Immature natural killer cell (primary cell): ENCODE measurements at places on chromosomes 3 and 15. TPM values are rescaled to one million over a fixed set of nuclear protein-coding genes. Genes with fewer than 3 reads are reported as not detected.

The ITGA11 gene
- polyA plus RNA-seq: not detected

The MEGF11 gene
- not detected for polyA plus RNA-seq

The KIF23 gene
- 0.81 TPM for polyA plus RNA-seq

The FANCD2OS gene
- polyA plus RNA-seq: not detected

The ATP2C1 gene
- 13.8 TPM for polyA plus RNA-seq

The ALDH1A3 gene
- not detected for polyA plus RNA-seq

DNA sequence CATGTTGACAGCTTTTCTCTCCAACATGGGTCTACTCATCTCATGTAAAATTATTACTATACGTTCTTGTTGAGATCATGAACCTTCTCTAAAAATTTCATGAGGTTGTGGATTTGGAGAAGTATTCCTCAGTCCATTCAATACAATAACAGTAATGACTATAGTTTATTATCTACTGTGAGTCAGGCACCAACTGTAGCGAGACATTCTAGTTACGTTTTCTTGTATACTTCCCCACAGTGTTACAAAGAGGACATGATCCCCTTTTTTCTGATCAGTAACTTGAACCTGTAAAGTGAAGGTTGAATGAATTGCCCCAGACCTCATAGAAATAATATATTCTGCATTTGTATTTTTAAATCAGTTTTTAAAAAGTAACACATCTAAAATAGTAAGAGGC, 76.4 kb downstream of the AKAP13 start:
- H3K27me3 ChIP-seq: no peaks in the 10 kb centered on the region
- peaks cover 51% of the 10 kb centered on the region for H3K4me1 ChIP-seq
- no peak overlapping the region for H3K27ac ChIP-seq
- DNase-seq: no peak
- no peak overlapping the region for H3K4me3 ChIP-seq
- H3K36me3 ChIP-seq: peaks cover 4% of the 10 kb centered on the region
